ENCODE measurements at places on chromosomes 12 and 14.

DNA sequence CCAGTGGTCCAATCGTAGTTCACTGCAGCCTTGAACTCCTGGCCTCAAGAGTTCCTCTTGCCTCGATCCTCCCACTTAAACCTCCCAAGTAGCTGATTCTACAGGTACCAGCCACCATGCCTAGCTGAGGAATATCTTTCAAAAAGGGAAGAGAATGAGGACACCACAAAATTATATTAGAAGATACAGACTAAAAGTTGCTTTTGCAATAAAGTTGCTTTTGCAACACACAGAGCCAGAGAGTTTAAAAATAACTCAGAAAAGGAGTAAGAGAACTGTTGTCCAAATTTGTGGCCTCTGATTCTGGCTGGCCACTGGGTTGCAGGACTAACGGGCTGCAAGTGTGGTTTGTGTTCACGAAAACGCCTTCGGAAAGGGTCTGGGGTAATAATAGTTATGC, 19.8 kb downstream of the TMEM253 start:
- no peak for DNase-seq

DNA sequence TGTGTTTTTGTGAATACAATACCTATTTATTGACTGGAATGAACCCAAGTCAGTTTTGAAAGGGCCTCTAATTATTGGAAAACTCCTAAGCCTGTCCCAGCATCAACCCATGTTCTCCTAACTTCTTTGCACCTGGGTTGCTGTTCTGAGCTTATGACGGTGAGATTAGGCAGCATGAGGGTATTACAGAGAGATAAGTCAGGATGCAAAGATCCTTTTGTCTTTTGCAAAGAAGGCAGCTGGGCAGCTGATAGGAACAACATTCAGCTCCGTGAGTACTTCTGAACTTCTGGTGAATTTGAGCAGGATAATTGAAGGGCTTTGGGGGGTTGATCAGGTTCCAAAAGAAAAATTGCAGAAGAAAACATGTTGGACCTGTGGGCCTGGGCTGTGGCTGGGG, at the start of gene PDE6H:
Gene PDE6H, plus strand, starts transcription at position 227 of the 400 bp plus-strand sequence. CDS start 4,971 bp downstream, outside the sequence.
- DNase-seq = no peak

- DNase-seq = no peak
These were observed 129.4 kb downstream of the SCARB1 start for GRCh38 chr12:124734224-124734788.

- DNase-seq = no peak
These were observed 206.9 kb upstream of the SLC38A2 start for GRCh38 chr12:46579474-46579873.

GRCh38 chr12:124406043-124406442, 111.2 kb downstream of the RFLNA start:
- DNase-seq = no peak

DNA sequence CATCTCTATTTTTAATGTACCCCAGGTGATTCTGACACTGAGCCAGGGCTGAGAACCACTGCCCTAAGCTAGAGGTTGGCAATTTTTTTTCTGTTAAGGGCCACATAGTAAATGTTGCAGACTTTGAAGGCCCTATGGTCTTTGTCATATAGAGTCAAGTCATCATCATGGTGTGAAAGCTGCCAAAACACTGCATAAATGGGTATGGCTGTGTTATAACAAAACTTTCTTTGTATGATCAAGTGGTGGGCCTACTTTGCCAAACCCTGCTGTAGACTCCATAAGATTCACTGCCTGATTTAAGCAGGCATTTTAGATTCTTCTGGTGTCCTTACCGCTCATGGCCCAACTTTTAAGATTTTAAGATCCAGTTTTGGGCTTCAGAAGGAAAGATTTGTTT, 76.8 kb downstream of the CLMN start:
- no peak for DNase-seq

- DNase-seq = no peak
These were observed 280.6 kb upstream of the SFSWAP start for GRCh38 chr12:131430158-131430742.

DNA sequence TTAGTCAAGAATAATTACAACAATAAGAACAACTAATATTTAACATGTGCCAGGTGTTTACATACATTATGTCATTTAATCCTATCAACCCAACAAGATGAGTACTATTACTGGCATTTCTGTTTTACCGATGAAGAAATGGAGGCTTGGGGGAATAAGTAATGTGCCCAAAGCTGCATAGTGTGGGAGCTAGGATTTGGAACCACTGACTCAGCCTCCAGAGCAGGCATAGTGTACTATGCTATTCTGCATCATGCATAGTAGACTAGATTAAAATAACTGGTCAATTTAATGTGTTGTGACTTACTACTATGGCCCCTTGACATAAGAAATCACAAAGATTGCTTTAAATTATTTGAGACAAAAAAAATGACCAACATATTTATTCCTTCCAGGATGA, 9.5 kb downstream of the GPR19 start:
- no peak for DNase-seq
